ENCODE measurements at places on chromosomes 4 and X.

DNA sequence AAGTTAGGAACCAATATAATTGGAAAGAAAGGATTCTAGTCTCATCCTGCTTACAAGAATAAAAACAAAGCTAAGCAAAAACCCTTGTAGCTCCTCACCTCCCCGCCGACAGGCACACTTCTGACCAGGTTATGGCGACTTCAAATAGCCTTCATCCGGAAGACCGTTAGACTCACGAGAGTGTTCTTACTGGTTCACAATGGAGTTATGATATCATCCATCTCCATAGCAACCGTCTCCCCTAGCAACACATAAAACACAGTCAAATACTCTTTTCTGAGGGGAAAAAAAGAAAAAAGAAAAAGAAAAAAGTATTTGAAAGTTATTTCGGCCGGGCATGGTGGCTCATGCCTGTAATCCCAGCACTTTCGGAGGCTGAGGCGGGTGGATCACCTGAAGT is at the start of gene IL13RA2:
IL13RA2 (minus strand) TSS at position 162 of the 400 bp plus-strand sequence. CDS start 347 bp downstream, outside the sequence.
- DNase-seq, result no peak

GRCh38 chr4:132662456-132662855 is 486.6 kb upstream of the PCDH10 start:
- DNase-seq, result no peak

GRCh38 chr4:55435141-55435841 is 39.5 kb downstream of the TMEM165 start:
- no peak for DNase-seq

DNA sequence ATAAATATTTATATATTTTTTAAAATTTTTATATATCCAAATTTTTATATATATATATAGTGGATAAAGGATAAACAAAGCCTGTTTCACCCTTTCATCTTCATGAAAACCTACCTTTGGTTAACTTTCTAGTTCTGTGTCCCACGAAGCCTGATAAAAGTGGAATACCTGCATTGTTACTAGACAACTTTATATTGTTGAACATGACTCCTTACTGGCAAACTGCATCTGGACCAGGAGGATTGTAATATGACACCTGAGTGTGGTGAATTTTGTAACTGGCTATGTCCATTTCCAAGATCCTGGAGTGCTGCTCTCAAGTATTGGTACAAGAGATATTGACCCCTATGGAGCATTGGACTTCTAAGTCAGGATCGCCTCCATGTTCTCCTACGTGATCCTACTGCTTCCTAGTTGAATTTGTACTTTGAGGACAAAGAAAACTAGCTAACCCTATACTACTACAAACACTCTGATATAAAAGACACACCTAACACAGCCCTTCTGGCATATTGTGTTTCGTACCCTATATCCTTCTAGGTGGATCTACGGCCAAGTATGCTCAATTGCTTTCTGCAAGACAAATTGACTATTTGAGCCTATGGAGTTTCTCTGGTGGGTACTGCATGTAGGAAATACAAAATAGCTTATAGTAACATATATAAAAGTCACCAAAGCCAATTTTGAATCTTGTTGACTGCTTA is 61.3 kb upstream of the PRRG1 start:
- DNase-seq, result no peak

DNA sequence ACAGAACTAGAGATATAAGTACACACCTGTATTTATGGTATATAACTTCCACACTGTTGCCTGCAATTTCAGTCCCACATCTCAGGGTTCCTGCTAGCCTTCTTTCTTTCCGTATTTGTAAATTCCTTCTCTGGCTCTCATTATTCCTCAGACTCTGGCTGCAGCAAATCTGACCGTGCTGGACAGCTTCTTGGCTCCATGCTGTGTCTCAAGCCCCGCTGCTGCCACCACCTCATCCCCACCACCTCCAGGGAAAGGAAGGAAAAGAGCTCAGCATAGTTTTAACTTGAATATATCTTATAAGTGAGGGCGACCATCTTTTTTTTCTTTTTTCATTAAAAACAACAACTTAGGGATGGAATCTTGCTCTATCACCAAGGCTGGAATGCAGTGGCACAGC is 155.6 kb upstream of the CXCL13 start:
- DNase-seq, result no peak

GRCh38 chr4:110970642-110971041 is 347.8 kb upstream of the PITX2 start:
- DNase-seq, result no peak

GRCh38 chr4:1593458-1593857 is 90.7 kb downstream of the FAM53A start:
- DNase-seq, result no peak

- no peak for DNase-seq
Measured at GRCh38 chr4:121062521-121062920, 9.8 kb downstream of the NDNF start.

DNA sequence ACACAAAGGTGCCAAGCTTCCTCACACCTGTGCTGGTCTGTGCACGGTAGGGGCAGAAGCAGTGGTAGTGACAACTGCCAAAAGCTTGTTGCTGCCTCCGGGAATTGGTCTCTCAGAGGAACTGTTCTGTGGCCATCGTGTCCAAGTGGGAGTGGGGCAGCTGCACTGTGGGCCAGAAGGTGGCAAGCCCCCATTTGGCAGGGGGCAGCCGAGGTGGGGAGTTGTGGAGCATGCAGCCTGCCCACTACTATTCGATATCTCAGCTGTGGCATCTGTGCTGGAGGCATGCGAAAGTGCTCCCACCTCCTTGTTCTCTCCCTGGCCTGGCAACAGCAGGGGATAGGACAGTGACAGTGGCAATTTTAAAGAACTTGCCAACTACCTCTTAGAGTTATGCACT is 192.8 kb downstream of the TBX22 start:
- DNase-seq, result no peak

GRCh38 chrX:112163906-112164305 is 81.3 kb upstream of the TRPC5 start:
- DNase-seq, result no peak

- DNase-seq, result no peak
Measured at GRCh38 chr4:165058666-165059065, 5.0 kb downstream of the TRIM75 start.

- DNase-seq, result no peak
Measured at GRCh38 chrX:120087289-120088017, 10.0 kb upstream of the RHOXF2B start.

GRCh38 chr4:183659872-183660242 is 764 bp downstream of the TRAPPC11 start:
- DNase-seq, result no peak

GRCh38 chrX:46710425-46710824 is 48.5 kb downstream of the SLC9A7 start:
- DNase-seq, result no peak

GRCh38 chr4:174084542-174084941 is 198.9 kb downstream of the FBXO8 start:
- no peak for DNase-seq
